ENCODE measurements at places on chromosomes 5 and 9.

DNA sequence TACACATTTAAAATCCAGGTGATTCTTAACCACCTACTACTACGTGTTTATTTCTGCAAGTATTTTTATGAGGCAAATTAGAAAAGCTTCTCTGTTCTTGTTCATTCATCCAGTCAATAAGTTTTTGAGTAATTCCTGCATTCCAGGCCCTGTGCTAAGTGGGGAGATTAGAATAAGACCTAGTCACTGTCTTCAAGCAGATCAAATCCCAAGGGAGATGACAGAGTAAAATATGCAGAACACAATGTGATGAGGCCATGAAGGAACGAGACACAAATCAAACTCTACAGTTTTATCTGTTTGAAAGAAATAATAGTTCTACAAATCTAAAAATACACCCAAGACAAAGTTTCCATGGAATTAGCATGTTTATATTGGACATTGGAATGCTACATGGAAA, 158.8 kb downstream of the CEP120 start:
- DNase-seq: no peak

GRCh38 chr5:56612759-56613158, 202.6 kb upstream of the MAP3K1 start:
- DNase-seq: no peak

- no peak for DNase-seq
These were observed 71.3 kb upstream of the VCAN start for GRCh38 chr5:83400241-83400640.

GRCh38 chr9:34568774-34569173, 20.8 kb downstream of the CNTFR start:
- DNase-seq: no peak

DNA sequence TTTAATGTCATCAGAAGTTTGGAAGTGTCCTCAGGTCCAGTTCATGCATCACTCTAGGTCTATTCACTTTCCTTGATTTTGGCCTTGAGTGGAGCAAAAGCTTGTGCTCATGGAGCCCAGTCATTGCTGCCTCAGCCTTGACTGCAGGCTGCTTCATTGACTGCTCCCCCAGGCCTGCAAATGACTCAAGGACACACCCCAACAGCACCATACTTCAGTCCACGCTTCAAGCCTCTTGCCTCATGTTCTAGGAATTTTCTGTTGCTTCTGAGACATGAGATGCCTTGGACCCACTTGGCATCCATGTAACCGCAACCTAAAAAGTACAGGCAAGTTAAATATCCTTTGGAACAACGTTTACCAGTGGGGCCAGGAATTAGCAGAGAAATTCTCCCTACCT, 193.7 kb downstream of the PIK3R1 start:
- DNase-seq: no peak

DNA sequence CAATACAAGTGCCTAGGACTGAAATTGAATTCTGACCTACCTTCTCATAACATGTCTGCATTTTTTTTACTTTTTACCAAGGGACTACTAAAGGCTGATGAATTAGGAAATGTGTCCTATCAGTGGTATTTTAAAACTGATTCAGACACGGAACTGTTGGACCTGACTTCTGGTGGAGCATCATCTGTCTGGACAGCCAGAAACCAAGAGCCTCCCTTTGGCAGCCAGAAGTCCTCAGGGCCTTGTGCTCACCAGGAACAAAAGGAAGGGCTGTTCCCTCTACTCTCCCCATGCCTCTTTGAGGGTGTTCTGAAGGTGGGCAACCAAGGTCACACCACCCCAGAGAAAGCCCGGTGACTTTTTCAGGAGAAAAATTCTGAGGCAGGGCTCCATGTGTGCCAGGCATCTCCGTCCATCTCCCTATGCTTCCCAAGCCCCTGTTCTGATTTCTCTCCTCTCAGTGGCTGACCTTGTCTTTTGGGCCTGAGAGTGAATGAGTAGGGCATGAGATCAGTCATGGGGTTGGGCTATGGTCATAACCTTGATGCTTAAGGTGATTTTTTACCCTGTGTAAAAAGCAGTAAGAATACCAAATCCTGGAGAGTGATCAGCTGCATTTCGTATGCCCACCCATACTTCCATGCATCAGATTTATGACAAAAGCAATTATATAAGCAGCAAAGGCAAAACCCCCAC, 143.7 kb downstream of the SCAMP1 start:
- DNase-seq: no peak

GRCh38 chr9:133955821-133956411, 36.2 kb downstream of the VAV2 start:
- DNase-seq: no peak

DNA sequence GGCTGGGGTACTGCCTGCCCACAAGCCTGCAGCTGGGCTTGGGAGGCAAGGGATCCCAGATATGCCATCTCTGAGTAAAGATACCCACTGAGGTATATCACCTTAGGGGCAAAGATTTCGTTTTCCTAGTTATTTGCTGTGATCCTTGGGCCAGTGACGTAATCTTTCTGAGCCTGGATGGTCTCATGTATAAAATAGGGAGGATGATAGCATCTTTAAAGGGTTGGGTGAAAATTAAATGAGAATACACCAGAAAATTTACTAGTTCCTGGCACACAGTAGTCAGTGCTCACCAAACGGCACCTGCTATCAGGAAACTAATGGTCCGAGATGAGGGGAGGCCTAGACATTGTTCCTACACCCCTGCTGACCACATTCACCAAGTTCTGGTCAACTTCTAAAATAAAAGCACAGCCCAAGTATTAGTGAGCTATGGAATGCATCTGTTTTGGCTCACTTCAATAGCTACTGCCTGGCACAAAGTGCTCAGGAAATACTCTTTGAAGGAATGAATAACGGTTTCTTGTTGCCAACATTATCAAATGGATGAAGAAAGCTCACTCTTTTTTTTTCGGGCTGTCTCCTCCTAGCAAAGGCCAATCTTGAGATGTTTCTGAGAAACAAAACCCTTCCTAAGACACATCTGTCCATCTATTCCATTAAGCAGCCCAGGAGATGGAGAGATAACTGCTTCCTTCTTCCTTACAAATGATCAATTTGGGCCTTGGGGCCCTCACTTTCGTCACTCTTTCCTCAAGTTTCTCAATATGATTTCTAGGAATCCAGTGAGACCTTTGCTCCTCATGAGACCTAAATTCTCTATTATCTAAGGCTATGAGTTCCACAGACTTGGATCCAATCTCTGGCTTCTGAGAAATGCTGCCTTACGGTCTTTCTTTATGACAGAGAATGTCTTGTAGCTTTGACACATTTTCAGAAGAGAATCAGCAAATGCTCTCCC, 98.2 kb downstream of the DPYSL3 start:
- DNase-seq: no peak

DNA sequence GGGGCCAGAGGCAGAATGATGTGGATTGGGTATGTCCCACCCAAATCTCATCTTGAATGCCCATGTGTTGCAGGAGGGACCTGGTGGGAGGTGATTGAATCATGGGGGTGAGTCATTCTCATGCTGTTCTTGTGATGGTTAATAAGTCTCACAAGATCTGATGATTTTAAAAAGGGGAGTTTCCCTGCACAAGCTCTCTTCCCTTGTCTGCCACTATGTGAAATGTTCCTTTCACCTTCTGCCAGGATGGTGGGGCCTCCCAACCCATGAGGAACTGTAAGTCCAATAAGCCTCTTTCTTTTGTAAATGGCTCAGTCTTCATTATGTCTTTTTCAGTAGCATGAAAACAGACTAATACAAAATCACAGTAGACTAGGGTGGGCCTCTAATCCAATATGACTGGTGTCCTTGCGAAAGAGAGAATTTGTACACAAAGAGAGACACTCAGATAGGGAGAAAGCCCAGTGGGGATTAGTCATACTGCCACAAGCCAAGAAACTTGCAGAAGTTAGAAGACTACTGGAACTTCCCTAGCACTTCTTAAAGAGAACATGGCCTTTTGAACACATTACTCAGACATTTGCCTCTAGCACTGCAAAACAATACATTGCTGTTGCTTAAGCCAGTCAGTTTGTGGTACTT, 68.4 kb downstream of the ANXA1 start:
- DNase-seq: no peak

- DNase-seq: no peak
These were observed 38.9 kb upstream of the STX17 start for GRCh38 chr9:99867536-99867935.

- no peak for DNase-seq
These were observed 53.2 kb downstream of the GALNT10 start for GRCh38 chr5:154243736-154244135.

DNA sequence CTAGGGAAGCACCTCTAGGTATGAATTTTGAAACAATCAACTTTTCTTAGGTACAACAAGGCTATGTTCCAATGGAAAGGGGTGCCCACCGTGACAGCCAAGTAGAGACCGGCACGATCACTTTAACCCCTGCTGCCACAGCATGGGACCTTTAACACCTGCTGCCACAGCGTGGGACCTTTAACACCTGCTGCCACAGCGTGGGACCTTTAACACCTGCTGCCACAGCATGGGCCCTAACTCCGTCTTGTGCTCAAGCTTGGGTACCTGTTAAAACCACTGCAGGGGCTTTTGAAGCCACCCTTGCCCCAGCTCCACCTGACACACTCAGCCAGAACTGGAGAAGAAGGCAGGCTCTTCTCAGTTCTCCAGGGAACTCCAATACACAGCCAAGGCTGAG, 18.2 kb upstream of the MXD3 start:
- DNase-seq: no peak

- peak; percentile 65 for DNase-seq
These were observed 31.4 kb upstream of the LPCAT1 start for GRCh38 chr5:1555011-1555807.

GRCh38 chr5:42491699-42492098, 68.5 kb downstream of the GHR start:
- no peak for DNase-seq

DNA sequence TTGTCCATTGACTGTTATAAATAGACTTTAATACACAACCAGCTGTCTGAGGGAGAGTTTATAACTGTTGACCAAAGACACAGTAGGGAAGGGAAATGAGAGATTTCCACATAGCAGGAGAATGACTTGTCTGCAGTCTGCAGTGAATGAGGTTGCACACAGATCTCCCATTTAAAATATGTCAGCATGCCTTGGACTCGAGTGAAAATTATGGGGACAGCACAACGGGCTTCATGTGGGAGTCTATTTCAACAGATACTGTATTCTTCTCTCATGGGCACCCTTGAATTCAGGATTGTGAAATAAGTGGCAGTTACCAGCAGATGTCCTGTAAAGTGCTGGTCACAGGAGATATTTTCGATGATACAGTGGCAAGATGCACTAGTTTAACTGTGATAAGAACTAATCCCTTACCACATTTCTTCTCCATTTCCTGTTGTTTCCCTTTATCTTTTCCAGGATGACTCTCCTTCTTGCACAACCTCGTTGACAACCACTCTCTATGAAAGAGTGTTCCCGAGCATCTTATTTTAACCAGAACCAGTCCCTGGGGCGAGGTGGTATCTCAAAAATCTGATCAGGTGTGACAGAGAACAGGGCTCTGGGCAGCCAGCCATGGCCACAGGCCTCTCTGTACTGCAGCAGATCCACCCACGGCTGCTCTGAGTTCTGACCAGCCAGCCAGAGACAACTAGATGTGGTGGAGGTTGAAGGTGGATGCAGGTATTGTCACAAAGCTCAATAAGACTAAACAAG, 51.5 kb upstream of the MAP3K1 start:
- DNase-seq: no peak

DNA sequence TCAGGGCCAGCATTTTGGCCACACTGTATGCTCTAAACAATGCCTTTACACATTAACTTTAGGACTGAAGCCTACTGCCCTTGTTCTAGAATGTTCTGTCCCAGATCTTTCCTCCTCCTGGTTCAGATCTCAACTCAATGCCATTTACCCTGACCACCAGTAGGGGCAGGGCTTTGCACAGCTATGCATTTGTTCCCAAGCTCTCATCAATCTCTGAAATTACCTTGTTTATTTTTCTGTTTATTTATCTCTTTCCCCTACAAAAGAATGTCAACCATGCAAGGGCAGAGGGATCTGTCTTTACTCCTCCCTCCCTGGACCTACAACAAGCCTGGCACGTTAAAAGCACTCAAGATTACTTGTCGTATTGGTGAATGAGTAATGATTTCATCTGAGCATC, 612.9 kb downstream of the BNC2 start:
- DNase-seq: no peak

DNA sequence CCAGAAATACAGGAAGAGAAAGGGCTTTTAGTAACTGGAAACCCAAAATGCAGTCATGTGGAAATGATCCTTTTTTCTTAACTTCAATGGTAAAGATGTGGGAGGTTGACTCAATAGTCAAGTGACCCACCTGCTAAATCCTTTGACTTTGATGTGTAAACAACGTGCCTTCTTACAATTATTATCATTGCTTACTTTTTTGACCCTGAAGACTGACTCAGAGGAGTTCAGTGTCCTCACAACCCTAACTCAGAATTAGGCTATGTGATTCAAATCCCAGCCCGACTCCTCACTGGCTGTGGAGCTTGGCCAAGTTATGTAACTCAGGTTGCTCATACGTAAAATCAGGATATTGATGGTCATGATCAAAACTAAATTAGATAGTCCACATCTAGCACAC, 27.9 kb downstream of the ANXA1 start:
- no peak for DNase-seq

DNA sequence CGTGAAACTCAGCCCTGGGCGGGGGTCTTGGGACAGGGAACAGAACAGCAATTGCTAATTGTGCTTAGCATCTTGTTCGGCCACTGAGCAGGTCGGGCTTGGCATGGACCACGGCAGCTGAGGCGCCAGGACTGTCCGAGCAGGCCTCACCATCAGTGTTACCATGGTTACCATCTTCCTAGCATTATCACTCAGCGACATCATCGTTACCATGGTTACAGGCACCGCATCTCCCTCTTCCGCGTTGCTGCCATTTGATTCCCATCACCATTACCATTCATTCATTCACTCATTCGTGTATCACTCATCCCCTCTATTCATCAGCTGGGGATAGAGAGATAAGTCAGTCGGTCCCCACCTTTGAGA, 81.0 kb upstream of the ZBTB43 start:
- no peak for DNase-seq

GRCh38 chr5:32852976-32853375, 141.9 kb downstream of the NPR3 start:
- no peak for DNase-seq

DNA sequence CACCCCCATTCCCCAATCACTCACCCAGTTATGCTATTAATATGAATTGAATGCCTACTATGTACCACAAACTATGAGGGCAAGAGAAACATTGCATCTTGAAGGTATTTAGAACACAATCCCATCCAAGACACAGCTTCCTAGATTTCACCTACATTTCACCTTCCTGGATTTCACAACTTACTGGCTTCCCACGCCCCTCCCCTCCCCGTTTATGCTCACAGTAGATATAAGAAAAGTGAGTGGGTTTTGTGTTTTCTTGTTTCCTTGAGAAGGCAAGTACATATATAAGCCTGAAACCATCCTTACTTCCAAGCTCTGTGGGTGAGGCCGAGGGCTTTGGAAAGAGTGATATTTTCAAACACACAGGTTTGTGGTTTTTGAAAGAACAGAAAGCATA, 465.0 kb downstream of the BNC2 start:
- no peak for DNase-seq

GRCh38 chr5:91983869-91984268, 600.8 kb upstream of the ARRDC3 start:
- DNase-seq: no peak

GRCh38 chr9:130214776-130215340, 42.7 kb downstream of the NCS1 start:
- DNase-seq: no peak

- no peak for DNase-seq
These were observed 3.3 kb downstream of the SHISAL2B start for GRCh38 chr5:64693636-64694035.

GRCh38 chr5:33363537-33363936, 77.2 kb upstream of the TARS1 start:
- DNase-seq: no peak

Measured in left forelimb (tissue), 1 donor.